ENCODE measurements at places on chromosomes 6 and 20. TPM values are rescaled to one million over a fixed set of nuclear protein-coding genes. Genes with fewer than 3 reads are reported as not detected.

Gene RBM24
- total RNA-seq, result 9.1 TPM

Gene TULP4
- 211 TPM for total RNA-seq

DNA sequence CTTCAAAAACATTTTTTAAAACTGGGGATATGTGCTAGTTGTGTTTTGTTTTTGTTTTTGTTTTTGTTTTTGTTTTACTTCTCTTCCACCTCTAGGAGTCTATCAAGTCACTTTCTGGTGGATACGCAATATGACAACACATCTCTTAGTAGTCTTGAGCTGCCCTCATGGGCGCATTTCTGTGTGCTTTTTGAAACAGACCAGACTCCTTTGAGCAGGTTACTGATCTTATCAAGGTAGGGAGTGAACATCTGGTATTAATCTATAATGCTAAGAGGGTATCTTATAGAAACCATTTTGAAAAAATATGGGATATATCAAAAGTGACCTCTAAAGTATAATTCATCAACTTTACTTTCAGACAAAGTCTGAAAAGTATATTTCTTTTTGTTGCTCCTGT, 56.2 kb downstream of the PKIB start:
- H3K36me3 ChIP-seq, result no peaks in the 10 kb centered on the region
- H3K27ac ChIP-seq, result no peak overlapping the region
- no peaks in the 10 kb centered on the region for H3K27me3 ChIP-seq
- no peak for DNase-seq

GRCh38 chr6:163900570-163900969, 486.1 kb downstream of the QKI start:
- no peak for DNase-seq
- peak overlapping the region; percentile 14 for H3K4me3 ChIP-seq
- H3K27me3 ChIP-seq, result no peaks in the 10 kb centered on the region

DNA sequence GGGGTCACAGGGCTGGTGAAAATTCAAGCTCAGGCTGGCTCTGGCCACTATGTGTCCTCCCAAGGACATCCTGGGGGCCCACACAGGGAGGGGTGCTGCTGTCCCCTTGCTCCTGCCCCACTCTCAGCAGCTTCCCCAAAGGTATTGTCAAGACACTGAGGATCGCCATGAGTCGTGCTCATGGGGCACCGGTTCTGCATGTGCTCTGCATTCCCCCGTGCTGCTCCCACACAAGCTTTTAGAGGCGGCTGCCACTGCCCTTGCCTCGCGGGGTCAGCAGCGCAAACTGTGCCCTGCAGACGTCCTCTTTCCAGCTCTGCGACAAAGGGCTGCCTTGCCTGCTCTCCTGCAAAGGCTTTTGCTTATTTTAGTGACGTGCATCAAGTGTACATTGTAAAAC, 179.8 kb downstream of the ERMARD start:
- H3K27ac ChIP-seq, result no peak overlapping the region
- peaks cover 3% of the 10 kb centered on the region for H3K4me1 ChIP-seq
- no peak for DNase-seq
- H3K4me3 ChIP-seq, result no peak overlapping the region

DNA sequence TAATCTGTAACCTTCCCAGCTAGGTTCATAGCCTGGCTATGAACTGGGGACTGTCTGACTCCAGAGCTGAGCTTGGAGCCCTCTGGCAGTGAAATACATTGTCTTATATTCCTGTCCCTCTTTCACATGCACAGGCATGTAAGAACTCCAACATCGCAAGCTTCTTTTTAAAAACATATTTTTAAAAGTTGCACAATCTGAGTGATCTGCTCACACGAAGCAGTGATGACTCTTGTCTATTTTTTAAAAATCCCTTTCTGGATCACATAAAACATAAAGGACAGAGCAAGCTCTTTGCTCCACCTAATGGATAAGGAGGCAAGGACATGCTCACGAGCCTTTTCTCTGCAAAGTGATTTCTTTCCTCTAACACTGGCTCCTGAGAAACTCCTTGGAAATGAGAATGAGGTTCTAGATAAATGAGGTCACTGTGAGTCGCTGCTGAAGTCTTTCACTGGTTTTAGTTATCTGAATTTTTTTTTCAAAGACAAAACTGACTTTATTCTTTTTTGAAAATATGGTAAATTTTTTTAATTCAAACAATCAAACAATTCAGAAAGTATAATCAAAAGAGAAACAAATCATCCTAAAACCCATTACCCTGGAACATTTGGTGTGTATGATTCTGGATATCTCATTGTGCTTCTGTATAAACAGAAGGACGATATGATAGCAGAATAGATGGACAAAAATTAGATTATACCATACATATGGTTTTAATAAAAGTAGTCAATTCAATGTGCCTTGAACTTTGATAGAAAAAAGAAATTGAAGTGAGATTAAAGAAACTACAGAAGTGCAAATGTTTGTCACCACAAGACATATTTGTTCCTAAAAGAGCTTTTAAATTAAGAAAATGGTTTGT, 30.8 kb downstream of the IL20RA start:
- no peak overlapping the region for H3K27ac ChIP-seq
- DNase-seq, result peak; percentile 33
- no peaks in the 10 kb centered on the region for H3K27me3 ChIP-seq
- H3K36me3 ChIP-seq, result no peaks in the 10 kb centered on the region

- H3K36me3 ChIP-seq, result no peaks in the 10 kb centered on the region
- H3K4me3 ChIP-seq, result no peak overlapping the region
- H3K27ac ChIP-seq, result no peak overlapping the region
- no peaks in the 10 kb centered on the region for H3K27me3 ChIP-seq
Observed at GRCh38 chr6:159100395-159101182, 55.8 kb upstream of the TAGAP start.

GRCh38 chr6:82205930-82206392, 41.6 kb downstream of the IBTK start:
- H3K4me3 ChIP-seq, result no peak overlapping the region
- H3K27ac ChIP-seq, result no peak overlapping the region
- H3K36me3 ChIP-seq, result no peaks in the 10 kb centered on the region
- no peaks in the 10 kb centered on the region for H3K27me3 ChIP-seq

DNA sequence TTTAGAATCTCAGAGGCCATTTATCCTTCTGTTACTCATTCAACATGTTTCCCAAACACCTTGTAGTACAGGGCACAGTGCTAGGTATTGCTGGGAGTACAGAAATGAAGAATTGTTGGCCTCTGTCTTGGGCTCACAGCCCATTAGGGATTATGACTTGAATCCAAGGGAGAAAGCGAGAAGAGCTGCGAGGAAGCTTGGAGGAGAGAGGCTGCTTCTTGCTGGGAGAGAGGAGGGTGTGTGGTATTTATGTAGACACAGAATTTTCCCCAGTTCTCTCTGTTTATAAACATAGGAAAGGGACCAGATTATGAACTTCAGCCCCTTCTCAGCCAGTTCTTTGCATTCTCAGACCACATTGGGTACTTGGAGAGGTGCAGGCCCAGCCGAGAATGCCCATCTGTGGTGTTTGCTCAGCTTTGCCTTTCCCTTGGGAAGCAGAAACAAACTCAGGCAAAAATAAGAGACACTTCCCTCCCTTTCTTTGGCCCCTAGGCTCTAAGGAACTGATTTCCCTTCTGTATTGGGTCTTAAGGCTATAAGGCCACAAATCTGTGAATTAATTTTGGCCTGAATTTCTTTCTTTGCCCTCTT, 17.9 kb downstream of the CHMP4B start:
- H3K4me3 ChIP-seq, result no peak overlapping the region
- H3K4me1 ChIP-seq, result peaks cover 72% of the 10 kb centered on the region
- H3K27ac ChIP-seq, result peak overlapping the region; percentile 55

DNA sequence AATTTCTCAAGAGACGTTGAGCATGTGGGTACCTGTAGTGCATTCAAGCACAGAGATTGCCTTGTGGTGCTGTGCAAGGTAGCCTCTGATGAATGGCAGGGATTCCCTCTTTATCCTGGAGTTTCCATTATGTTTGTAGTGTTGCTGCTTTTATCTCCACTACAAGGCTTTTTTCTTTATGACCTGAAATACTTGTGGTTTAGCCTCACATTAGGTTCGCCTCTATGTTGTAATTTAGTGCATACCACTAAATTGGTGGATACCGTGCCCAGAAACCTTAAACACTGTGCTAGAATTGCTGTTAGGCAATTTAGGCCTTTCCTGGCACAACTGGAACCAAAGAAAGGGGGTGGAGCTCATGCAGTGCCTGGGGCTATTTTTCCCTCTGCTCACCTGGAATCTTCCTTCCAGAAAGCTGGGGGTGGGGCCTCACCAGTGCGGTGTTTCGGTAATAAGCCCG, 76.8 kb downstream of the NCOA7 start:
- no peaks in the 10 kb centered on the region for H3K4me1 ChIP-seq
- no peak for DNase-seq
- H3K4me3 ChIP-seq, result no peak overlapping the region
- no peak overlapping the region for H3K27ac ChIP-seq
- no peaks in the 10 kb centered on the region for H3K36me3 ChIP-seq

- H3K27me3 ChIP-seq, result no peaks in the 10 kb centered on the region
- no peaks in the 10 kb centered on the region for H3K36me3 ChIP-seq
- peak overlapping the region; percentile 70 for H3K4me3 ChIP-seq
- peak; percentile 60 for DNase-seq
Observed at GRCh38 chr6:119077643-119078375, 655 bp downstream of the FAM184A start.

Gene MYB
- 3.7 TPM for total RNA-seq

DNA sequence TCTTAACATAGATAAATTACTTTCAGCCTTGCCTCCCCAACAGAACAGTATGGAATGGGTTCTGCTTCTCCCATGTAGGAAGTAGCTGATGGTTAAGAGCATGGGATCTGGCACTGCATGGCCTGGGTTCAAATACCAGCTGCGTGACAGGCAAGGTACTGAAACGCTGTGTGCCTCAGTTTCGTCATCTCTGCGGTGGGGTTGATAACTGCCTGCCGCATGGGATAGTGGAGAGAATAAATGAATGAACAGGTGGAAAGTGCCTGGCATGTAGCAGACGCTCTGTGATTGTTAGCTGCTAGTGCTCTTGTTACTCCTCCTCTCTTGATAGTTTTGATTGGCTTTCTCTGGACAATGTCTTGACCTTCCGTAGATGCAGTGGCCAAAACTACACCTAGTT, 213.3 kb downstream of the ZDHHC14 start:
- H3K4me3 ChIP-seq, result no peak overlapping the region
- H3K27me3 ChIP-seq, result no peaks in the 10 kb centered on the region
- peaks cover 6% of the 10 kb centered on the region for H3K4me1 ChIP-seq
- DNase-seq, result no peak
- H3K27ac ChIP-seq, result no peak overlapping the region

DNA sequence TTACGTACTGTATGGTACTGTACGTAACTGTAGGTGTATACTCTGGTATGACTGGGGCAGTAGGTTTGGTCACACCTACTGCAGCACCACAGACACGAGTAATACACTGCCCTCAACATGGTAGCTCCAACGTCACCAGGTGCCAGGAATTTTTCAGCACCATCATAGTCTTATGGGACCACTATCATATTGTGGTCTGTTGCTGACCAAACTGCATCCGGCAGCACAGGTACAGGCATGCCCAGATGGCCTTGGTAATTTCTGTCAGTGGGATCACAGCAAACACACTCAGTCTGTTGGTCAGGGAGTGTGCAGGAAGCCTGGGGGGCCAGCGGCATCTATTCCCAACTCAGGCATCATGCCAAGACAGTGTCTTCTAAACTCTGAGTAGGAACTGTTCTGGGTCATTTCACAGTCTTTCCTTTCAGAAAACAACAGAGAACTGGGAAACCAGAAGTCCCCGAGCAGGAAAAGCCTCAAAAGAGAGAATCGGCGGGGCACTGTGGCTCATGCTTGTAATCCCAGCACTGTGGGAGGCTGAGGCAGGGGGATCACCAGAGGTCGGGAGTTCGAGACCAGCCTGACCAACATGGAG, 5.8 kb downstream of the YTHDF1 start:
- H3K36me3 ChIP-seq, result no peaks in the 10 kb centered on the region
- no peak overlapping the region for H3K4me3 ChIP-seq
- no peaks in the 10 kb centered on the region for H3K27me3 ChIP-seq

Gene PNLDC1
- 11.4 TPM for total RNA-seq

DNA sequence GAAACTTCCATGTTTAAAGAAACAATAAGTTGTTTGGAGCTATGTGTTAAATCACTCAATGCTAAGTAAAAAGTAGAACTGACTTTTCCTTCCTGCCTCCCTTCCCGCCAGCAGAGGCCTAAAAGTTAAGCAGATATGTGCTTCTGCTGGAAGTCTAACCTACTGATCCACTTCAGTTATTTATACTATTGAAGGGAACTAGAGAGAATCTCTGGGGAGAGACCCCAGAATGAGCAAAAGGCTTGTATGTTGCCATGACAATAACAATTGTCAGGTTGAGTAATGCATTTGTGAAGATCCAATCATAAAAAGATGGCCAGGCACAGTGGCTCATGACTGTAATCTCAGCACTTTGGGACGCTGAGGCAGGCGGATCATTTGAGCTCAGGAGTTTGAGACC, 24.7 kb downstream of the MGME1 start:
- H3K4me1 ChIP-seq, result no peaks in the 10 kb centered on the region
- no peaks in the 10 kb centered on the region for H3K27me3 ChIP-seq
- H3K27ac ChIP-seq, result no peak overlapping the region
- no peaks in the 10 kb centered on the region for H3K36me3 ChIP-seq
- no peak overlapping the region for H3K4me3 ChIP-seq

DNA sequence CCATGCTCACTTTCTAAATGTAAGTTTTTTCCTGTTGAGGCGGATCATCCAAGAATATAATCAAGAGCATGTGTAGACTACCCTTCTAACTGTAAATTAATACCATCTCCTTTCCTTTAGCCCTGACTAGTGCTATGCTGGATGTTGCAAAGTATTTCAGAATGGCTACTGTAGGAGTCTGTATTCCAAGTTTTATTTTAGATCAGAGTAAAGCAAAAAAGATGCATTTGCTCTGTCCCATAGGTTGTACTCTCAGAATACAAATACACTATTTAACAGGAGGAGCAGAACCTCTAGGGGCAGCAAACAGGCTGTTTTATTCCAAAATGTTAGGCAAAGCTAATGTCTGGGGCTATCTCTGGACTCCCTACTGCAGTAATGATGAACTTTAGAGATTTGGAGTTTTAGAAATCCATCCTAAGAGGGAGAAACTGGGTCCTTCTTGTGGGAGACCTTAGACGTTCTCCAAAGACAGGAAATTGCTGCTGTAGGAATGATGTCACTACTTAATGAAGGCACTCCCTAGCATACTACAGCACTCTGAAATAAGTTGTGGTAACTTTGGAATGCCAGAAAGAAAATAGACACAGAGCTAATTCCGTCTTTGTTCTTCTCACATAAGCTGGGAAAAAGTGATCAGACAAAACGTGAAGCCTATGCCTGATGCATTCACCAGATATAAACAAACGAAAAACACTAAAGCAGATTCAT, 392.4 kb upstream of the HS3ST5 start:
- no peaks in the 10 kb centered on the region for H3K27me3 ChIP-seq
- H3K36me3 ChIP-seq, result no peaks in the 10 kb centered on the region
- no peaks in the 10 kb centered on the region for H3K4me1 ChIP-seq
- no peak overlapping the region for H3K27ac ChIP-seq
- H3K4me3 ChIP-seq, result no peak overlapping the region

DNA sequence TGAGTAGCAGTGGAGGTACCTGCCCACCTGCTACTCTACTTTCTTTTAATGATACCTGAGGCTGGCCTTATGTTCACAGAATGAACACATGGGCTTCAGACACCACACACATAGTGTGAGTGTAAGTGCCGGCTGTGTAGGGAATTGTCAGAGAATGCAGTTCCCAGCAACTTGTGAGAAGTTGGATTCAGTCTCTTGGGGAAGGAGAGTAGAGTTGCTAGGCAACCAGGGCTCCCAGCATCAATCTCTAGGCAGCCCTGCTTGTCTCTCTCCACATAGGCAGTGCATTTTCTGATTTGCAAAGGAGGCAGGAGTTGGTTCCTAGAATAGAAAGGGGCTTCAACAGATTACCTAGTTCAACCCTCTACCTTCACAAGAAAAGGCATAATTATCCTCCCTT, 74.1 kb downstream of the BFSP1 start:
- no peak overlapping the region for H3K27ac ChIP-seq
- H3K4me1 ChIP-seq, result no peaks in the 10 kb centered on the region
- no peak overlapping the region for H3K4me3 ChIP-seq
- H3K27me3 ChIP-seq, result no peaks in the 10 kb centered on the region
- no peak for DNase-seq
- H3K36me3 ChIP-seq, result no peaks in the 10 kb centered on the region

Gene GRIK2
- total RNA-seq, result 12.4 TPM
